ENCODE measurements at places on chromosomes 16 and 17.

- DNase-seq, result no peak
Measured at GRCh38 chr17:40547785-40548478, 17.3 kb downstream of the CCR7 start.

GRCh38 chr17:20989991-20990855 lies 52.6 kb downstream of the USP22 start:
- DNase-seq, result no peak

- peak; percentile 44 for DNase-seq
Measured at GRCh38 chr17:47720754-47721533, 12.1 kb upstream of the TBX21 start.

- no peak for DNase-seq
Measured at GRCh38 chr16:68406458-68407152, 41.7 kb downstream of the SMPD3 start.

DNA sequence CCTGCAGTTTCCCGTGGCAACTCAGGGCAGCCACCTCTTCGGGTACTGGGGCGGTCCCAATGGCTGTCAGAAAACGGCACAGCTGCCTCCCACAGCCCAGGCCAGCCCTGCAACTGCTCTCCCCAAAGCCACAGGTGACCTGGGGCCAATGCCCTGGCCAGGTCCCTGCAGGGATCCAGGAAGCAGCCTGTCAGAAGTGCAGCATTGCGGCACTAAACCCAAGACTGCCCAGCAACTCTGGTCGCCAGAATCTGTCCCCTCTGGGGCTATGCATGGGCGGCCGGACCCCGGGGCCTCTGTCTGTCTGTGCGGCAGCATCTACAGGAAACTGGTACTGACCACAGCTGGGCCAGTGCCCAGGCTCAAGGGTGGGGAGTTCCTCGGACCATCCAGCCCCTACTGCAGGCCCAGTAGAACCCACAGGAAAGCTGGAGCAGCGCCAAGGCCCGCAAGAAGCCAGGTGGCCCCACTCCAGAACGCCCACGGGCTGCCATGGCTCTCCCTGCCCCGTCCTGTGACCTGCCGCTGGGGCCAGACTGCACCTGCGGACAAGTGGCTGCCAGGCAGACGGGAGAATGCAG lies 5.5 kb downstream of the CYBC1 start:
- DNase-seq, result no peak

DNA sequence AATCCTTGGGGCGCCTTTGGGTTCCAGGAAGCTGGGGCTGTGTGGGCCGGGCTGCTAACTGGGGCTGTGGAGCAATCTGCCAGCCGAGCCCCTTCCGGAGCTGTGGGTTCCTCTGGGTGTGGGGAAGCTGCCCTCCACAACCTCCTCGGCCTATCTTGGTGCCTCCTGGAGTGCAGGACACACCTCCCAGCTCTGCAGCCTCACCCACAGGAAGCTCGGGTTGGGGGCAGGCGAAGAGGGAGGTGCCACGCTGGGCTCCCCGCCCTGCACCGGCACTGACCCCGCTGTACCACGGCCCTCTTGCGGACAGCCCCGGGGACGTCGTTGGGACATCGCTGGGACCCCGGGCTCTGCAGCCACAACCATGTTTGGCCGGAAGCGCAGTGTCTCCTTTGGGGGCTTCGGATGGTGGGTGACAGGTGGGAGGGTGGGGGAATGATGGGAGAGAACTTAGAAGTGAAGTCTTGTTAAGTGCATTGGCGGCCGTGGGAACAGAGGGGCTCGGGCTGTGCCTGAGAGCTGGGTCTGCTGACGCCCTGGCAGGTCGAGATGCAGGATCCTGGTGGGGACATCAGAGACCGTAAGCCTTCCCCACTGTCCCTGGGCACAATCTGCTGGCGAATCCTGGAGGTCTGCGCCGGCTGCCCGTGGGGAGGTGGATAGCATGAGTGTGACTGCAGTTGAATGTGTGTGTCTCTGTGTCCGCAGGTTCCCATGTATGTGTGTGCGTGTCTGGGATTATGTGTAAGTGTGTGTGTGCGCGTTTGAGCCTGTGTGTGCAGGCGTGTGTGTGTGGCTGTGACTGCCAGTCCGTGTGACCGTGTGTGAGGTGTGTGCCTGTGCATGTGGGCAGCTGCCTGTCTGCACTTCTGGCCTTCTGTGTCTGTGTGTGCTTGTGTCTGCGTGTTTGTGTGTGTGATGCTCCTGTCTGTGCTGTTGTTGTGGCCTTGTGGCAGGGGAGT lies at the start of gene RAP1GAP2:
TSS of gene RAP1GAP2 (plus strand) at position 275 of the 962 bp plus-strand sequence. CDS start at position 365, 90 bp downstream.
- peak; percentile 80 for DNase-seq

All from T-cell (primary cell).